ENCODE measurements at places on chromosomes 2 and 18. TPM values are rescaled to one million over a fixed set of nuclear protein-coding genes. Genes with fewer than 3 reads are reported as not detected.

Gene SAG
- not detected for total RNA-seq

Gene DSG4
- 0.11 TPM for total RNA-seq

Gene COL6A3
- total RNA-seq, result 79.5 TPM

Gene FOXD4L1
- 0.20 TPM for total RNA-seq

DNA sequence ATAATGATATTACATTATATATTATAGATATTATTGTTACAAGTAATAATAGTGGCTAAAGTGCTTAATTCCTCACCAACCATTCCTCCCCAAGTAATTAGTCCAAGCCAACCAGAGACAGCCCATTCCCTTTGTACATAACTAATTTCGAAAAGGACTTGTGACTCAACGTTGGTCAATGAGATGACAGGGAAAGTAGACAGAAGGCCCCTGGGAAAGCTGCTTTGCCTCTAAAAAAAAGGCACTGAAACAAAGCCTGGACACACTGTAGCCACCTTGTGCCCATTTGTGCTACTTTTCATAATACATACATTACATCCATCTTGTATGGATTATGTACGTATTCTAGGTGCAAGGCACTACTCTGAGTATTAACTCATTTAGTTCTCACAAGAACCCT is 28.8 kb downstream of the COLEC12 start:
- DNase-seq, result no peak

GRCh38 chr2:189569295-189569910 is 11.2 kb downstream of the SLC40A1 start:
- DNase-seq, result no peak

DNA sequence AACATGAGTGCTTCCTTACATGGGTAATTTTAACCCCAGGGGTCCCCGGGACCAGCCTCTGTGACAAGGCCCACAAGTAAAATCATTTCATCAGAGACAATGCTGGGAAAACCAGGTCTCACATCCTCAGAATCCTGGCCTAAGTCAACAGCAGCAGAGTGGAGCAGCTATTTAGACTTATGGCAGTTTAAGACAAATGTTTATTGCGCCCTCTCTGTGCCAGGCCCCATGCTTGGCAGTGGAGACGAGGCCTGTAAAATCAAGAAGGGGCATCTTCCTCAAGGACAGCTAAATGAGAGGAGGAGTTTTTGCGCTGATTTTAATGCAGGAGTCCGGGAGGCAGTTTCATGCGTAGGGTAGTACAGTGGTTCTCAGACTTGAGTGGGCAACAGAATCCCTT is 56.0 kb upstream of the ACAA2 start:
- no peak for DNase-seq

Data from left colon (tissue), 2 donors.